ENCODE measurements at places on chromosomes 16 and 17.

DNA sequence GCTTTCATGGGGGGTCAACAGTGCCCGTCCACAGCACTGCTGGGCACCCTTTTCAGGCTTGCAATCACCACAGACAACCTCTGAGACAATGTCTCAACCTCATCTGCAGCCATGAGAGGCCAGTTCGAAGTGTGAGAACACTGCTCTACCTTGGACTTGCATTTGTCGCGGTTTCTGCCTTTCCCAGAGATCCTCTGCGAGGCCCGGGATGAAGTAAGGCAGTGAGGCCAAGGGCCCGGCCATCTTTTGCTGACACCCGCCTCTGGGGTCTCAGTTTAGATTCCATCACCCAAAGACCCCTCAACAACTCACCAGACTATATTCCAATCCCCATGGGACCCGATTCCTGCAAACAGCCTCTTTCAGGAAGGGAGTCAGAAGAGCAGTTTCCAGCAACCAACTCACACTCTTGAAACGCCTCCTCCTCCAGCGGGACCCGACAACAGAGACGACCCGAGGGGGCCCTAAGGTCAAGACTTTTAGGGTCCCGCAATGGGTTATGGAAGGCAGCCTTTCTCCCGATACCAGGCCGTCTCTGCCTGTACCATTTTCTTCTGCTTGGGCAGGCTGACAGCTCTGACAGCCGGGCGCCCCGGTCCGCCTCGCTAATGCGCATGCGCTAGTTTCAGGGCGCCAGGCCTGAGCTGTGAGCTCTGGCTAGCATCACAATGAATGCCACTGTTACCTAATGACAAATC lies 576.0 kb downstream of the KCNJ18 start:
- DNase-seq: no peak

- peak; percentile 55 for DNase-seq
These were observed 12.3 kb downstream of the CES4A start for GRCh38 chr16:67000384-67001351.

DNA sequence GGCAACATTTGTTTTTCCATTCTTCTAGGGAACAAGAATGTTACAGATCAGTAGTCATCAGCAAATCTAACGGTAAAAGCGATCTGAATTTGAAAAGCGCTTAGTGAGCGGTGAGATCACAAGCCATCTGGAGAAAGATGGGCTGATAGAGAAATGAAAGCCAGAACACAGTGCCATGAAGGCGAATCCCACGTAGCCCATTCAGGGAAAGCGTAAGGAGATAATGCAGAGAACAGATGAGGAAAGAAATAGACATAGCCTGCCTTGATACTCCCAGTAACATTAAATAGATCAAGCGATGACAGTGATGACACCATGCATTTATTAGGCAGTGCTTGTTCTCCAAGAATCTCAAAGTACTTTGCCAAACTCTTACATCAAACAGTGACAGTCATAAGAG lies 183.1 kb upstream of the PSMD7 start:
- DNase-seq: no peak

DNA sequence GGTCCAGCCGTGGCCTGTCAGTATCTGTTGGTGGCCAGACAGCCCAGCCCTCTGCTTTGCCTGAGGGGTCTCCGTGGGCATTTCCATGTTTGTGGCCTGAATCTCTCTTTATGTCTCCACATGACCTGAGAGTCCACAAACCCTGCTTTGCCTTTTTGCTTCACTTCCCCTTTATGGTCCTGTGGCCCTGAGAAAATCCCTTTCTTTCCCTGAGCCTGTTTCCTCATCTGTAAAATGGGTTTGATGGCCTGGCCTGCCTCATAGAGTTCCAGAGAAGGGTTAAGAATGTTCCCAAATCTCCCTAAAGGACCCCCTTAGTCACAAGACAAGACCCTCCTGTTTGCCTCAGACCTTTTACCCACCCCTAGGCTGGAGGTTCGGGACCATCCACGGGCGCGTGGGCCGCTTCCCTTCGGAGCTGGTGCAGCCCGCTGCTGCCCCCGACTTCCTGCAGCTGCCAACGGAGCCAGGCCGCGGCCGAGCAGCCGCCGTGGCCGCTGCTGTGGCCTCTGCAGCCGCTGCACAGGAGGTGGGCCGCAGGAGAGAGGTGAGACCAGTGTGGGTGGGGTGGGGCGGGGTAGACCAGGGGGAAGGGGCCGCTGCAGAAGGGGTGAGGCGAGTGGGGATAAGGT lies 26.2 kb upstream of the ALKBH5 start:
- DNase-seq: no peak

- peak; percentile 17 for DNase-seq
These were observed 90.5 kb upstream of the SOX9 start for GRCh38 chr17:72030067-72030899.

- DNase-seq: no peak
These were observed 18.1 kb downstream of the SOCS3 start for GRCh38 chr17:78341559-78342448.

- DNase-seq: no peak
These were observed 29.9 kb downstream of the RAD51C start for GRCh38 chr17:58722274-58722673.

DNA sequence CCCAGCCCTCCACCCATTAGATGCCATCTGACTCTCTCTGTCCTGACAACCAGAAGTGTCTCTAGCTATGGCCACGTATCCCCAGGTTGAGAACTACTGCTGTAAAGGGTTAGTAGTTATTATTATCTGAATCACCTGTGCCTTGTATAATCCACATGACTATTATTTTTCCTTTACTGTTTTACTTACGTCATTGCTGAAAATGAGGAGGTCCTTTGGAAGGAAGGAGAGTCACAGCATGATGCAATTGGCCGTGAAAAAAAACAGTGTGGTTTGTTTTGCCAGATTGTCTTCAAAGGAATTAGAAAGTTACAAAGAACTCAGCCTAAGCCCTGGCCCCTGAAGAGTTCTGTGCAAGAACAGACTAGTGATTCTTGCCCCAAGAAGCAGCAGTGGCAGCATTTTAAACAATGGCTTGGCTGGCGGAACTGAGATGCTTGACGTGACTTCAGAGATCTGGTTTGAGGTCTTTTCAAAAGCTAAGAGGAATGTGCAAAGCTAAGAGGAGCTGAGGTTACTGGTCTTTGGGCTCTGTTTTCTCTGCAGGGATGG lies 413.3 kb upstream of the EEF2KMT start:
- DNase-seq: no peak

- DNase-seq: no peak
These were observed 1.5 kb upstream of the LIMD2 start for GRCh38 chr17:63701456-63701820.

DNA sequence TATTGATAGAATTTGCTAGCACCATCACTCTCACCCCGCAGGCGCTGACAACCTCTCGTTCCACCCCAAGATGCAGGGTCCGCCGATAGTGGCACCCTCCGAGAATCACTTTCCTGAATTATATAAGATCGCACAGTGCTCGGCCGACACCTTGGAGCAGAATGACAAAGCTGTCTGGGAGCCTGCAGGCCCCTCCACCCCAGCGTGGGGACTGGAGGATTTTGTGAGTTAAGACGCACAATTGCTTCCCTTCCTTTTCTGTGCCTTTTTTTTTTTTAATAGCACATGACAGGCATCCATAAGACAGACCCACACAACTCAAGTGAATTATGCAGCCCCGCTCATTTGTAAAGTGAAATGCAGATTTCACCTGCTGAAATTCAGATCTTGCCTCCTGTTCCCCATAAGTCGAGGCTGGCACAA lies 155.3 kb downstream of the C16orf78 start:
- DNase-seq: no peak

- peak; percentile 87 for DNase-seq
These were observed 194.0 kb upstream of the CIBAR2 start for GRCh38 chr16:85306071-85306792.

DNA sequence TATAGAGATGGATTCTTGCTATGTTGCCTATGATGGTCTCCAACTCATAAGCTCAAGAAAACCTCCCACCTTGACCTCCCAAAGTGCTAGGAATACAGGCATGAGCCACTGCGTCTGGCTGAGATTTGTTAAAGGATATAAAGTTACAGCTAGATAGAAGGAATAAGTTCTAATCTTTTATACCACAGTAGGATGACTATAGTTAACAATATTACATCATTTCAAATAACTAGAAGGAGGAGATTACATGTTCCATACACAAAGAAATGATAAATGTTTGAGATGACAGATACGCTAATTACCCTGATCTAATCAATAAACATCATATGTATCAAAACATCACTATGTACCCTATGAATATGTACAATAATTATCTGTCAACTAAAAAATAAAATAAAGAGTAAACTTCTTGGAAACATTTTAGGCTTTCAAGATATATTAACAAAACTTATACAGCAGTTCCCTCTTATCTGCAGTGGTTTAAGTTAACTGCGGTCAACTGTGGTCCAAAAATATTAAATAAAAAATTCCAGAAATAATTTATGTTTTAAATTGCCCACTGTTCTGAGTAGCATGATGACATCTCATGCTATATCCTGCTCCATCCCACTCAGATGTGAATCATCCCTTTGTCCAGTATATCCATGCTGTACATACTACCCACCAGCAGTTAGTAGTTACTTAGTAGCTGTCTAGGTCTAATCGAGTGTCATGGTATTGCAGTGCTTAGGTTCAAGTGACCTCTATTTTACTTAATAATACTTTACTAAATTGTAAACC lies 129.2 kb upstream of the NACA2 start:
- no peak for DNase-seq

- DNase-seq: no peak
These were observed 153.6 kb downstream of the C16orf95 start for GRCh38 chr16:87163637-87164036.

- DNase-seq: peak; percentile 68
These were observed 34.0 kb downstream of the PGS1 start for GRCh38 chr17:78412403-78412802.

DNA sequence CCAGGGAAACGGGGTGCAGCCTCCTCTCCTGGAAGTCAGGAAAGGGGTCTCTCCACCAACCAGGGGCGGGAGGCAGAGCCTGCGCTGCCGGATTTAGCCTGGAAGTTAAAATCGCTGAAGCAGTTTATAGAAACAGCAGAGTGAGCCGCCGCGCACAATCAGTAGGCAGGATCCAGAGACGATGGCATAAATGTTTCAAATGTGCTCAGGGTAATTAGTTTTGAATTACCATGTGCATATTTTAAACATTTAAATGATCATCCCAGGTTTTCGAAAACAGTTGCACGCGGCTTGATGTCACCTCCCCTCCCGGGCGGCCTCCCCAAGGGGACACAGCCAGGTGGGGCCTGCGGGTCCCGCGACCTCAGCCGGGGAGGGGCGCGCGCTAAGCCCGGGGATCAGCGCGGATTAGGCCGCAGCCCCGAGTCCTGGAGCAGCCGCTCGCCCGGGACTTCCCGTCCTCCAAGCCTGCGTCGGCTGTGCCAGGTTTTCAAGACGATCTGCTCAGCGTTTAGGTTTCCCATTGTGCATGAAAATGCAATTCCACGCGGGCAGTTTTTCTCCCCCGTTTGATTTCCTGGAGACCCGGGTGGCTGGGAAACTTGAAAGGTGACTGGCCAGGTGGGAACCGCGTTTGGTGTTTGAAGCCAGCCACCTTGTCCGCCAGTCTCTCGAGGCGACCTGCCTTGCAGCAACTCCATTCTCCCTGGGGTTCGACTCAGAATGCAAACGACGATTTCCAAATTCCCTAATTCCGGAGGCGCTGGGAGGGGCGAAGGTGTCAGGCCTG lies 78.3 kb downstream of the RPA1 start:
- peak; percentile 24 for DNase-seq

DNA sequence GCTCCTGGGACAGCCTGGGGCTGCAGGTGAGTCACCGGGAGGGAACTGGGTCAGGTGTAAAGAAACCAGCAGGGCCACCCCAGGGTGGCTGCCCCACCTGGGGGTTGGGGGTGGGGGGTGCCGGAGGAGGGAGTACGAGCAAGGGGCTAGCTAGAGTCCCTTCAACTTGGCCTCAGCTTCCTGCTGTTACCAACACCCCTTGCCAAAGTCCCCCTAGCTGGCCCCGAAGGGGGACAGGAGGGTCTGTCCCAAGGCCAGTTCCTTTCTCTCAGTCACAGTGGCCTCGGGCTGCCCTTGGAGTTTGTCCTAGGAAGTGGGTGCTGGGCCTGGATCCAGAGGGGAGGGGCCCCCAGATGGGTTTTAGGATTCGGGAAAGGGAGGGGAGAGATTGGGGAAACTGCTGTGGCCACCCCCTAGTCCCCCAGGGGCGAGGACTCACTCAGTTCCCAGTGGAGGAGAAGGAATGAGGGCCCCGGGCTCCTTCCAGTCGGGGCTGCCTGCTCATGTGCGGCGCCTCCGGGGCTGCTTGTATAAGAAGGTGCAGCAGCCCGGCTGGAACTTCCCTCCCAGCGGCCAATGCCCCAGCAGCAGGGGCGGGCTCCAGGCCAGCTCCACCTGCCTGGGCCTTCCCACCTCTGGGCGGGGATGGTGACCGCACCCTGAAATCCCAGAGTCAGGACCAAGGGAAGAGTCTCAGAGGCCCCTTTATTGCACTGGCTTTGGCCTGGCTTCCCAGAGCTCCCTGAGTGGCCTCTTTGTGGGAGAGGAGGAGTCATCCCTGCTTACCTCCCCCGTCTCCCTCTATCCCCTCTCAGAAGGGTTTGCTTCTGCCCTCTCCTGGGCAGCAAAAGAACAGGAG lies 7.3 kb downstream of the ARHGAP27 start:
- DNase-seq: no peak

DNA sequence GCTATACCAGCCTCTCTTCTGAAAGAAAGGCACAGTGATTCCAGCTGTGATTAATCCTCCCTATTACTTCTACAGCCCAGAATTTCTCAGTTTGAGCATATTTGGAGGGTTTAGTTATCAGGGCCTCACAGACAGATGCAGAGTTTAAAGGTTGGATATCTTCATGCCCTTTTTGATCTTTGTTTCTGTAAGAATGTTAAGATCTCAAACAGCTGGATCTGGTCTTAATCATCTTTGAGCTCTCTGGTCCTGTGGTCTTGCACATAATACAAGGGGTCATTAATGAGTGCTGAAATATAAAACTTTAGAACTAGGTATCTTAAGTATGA lies 9.1 kb upstream of the ARL2BP start:
- no peak for DNase-seq

DNA sequence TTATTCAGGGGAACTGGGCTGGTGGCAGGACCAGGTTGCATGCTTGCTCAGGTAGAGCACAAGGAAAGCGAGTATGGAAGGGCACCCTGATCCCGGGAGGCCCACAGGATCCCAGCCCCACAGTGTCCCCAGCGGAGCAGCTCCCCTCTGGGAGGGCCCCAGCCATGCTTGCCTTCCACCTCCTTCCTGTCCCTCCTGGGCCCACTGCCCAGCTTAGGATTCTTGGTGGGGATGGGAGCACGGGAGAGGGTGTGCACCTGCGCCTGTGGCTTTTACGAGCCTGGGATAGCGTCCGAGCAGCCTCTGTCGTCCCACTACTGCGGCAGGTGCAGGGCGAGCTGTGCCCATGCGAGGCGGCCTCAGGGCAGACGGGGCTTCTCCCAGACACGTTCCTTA lies 114.5 kb downstream of the BANP start:
- DNase-seq: no peak

DNA sequence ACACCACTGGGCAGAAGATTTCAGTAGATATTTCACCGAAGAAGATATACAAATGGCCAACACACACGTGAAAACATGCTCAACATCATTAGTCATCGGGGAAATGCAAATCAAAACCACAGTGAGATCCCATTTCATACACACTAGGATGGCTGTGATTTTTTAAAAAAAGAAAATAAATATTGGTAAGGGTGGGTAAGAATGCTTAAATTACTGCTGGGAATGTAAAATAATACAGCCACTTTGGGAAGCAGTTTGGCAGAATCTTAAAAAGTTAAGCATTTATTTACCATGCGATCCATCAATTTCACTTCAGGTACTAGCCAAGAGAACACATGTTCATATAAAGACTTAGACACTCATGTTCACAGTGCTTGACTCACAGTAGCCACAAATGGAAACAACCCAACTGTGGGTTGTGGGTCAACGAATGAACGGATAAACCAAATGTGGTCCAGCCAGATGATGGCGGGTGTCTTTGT lies 6.5 kb upstream of the C16orf74 start:
- peak; percentile 58 for DNase-seq

Data from stimulated activated naive CD8-positive, alpha-beta T cell treated with anti-CD3 and anti-CD28 coated beads, Interleukin-15, amount 100 ng/mL, for 72 hours (primary cell).